ENCODE measurements at places on chromosomes 12 and 14.

GRCh38 chr12:34597548-34598351 is 575.5 kb downstream of the ALG10 start:
- no peak for DNase-seq

GRCh38 chr14:88227693-88228092 is 95.4 kb downstream of the KCNK10 start:
- no peak for DNase-seq

GRCh38 chr14:95234426-95234825 is 77.1 kb upstream of the DICER1 start:
- DNase-seq = no peak

DNA sequence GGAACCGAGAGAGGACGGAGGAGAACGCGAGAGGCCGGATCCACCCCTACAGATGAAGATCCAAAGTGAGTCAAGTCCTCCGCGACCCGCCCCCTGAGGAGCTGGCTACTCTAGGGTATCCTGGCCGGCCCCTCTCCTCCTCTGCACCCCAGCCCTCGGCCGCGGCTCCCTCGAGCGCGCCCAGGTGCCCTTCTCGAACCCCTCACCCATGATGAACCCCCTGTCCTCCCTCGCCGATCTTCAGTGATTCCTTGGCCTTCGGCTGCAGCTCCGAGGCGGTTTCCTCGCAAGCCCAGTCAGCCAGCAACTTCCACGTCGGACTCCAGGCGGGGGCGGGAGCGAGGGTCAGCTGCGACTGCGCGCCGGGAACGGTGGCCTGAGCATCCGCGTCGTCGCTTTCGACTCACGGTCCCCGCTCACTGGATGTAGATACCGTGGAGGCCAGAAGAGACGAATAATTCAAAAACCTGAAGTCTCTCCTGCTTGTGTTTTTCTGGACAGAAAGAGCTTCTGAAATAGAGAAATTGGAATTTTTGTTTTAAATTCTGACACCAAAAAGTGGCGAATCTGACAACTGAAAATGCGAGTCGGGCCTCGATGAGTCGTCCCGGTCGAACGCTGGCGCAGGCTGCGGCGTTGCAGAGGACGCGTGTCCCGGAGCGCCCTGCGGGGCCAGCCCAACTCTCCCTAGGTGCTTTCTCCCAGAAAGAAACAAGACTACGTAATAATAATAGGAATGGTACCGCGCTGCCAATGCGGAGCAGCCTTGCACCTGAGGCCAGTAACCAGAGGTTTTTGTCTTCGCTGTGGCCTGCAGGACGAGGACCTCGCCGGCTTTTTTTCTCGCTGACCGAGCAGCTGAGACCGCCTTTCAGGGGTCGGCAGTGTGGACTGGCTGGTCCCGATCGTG is at the start of gene ARL1:
TSS of gene ARL1 (minus strand) at position 337 of the 910 bp plus-strand sequence. CDS start at position 210, 127 bp downstream.
- peak; percentile 58 for DNase-seq

- DNase-seq = no peak
Observed at GRCh38 chr12:122208073-122208820, 4.7 kb downstream of the B3GNT4 start.

GRCh38 chr12:106144847-106145246 is 6.1 kb upstream of the NUAK1 start:
- no peak for DNase-seq

- peak; percentile 32 for DNase-seq
Observed at GRCh38 chr12:6606331-6607131, 648 bp downstream of the CHD4 start.

- DNase-seq = peak; percentile 20
Observed at GRCh38 chr12:49188201-49188915, 522 bp downstream of the TUBA1A start.
